ENCODE measurements at places on chromosomes 3 and 15.

DNA sequence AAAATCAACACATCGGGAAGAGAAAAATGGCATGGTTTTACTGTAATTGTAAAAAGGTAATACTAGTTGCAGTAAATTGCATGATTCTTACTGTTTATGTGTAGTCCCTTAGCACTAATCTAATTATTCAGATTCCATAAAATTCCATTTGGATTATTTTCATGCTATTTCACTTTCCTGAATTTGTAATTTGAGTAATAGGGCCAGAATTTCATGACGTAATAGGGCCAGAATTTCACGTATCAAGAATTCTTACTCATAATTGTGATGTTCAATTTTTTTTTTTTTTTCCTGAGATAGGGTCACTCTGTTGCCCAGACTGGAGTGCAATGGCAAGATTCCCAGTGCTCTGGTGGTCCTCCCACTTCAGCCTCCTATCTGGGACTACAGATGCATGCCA, 2.9 kb upstream of the U2SURP start:
- no peak for DNase-seq

DNA sequence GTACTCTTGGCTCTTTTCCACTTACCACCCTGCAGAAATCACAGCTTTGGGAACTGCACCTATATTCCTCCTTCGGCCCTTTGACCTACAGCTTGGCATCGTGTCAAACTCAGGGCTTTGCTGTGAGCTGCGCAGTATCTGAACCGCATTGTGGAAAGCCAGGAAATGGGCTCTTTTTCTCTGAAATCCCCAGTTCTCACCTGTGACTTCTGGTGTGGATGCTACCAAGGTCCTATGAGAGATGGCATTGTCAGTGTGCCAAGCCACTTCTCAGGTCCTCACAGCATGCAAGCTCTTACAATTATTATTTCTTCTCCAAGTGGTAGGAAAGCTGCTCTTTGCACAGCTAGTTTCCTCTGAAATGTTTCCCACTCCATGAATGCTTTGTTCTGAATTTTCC, 450.6 kb upstream of the TBL1XR1 start:
- no peak for DNase-seq

DNA sequence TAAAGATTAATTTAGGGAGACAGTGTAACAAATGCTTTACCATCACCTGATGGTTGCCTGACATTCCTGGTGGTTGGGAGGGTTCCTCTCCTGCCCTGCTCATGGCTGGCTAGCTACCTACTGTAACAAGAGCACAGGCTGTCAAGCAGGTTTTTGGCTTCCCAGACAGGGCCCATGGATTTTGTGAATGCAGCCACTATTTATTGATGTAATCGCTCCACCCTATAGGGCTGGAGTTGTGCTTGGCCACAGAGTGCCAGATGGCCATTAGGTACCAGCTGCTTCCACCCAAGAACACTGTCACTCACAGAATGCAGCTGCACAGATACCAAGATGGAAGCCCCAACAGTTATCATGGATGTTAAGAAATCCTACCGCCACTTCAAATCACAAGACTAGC, 31.0 kb upstream of the KLHL25 start:
- DNase-seq: no peak

DNA sequence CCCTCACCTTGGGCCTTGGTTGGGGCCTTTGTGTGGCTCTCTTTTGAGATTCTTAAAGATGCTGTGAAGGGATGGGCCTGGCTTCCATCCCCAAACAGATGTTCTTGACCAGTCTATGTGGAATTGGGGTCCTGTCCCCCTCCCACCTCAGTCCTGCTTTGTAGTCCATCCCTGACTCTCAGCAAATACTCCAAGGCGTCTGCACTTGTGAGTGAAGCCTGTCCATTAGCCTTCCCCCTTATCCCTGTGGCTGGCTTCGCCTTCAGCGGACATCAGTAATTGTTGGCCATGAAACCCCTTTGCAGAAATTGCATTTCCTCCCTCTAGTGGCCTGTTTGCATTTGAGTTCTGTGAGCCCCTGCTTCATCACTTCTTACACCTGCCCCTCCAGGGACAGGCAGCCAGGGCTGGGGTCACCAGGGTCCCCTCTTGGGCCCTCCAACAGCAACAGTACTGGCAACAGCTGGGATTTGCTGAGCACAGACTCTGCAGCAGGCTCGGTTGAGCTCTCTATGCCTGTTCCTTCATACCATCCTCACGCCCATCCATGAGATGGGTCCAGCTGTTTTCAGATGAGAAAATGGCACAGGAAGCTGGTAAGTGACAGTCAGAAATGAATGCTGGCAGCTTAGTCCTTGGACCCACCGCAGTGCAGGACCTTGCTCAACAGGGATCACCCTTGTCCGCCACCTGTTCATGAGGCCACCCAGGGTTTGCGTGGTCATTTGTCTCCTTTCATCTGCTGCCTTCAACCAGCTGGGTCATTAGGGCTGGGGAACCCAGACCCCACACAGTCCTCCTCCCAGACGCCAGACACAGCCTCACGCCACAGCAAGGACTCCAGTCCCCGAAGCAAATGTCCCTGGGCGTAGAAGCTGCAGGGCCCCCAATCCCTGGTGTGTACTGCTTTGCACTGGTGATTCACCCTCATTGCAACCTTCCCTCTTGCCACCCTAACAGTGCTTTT, 8.9 kb upstream of the LRRK1 start:
- peak; percentile 57 for DNase-seq

DNA sequence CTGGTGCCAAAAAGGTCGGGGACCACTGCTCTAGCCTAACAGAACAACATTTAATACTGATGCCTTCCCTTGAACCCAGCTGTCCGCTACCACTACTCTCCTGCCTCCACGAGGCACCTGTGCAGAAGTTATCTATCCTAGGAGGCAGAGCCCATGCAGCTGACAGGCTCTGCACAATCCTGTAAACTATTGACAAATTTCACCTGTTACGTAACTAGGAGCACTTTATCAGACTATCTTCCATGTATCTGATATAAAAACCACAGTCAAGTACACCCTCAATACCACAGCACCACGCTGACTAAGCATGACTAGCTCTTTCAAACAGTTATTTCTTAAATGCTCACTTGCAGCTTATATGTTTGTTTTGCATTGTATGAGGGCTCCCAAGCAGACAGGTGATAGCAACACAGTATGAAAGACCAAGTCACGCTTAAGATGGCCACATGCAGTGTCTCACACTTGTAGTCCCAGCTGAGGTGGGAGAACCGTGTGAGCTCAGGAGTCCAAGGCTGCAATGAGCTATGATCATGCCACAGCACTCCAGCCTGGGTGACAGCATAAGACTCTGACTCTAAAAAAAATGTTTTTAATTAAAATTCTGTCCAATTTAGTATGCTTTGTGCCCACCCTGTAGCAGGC, 4.5 kb upstream of the IL17RC start:
- DNase-seq: no peak

DNA sequence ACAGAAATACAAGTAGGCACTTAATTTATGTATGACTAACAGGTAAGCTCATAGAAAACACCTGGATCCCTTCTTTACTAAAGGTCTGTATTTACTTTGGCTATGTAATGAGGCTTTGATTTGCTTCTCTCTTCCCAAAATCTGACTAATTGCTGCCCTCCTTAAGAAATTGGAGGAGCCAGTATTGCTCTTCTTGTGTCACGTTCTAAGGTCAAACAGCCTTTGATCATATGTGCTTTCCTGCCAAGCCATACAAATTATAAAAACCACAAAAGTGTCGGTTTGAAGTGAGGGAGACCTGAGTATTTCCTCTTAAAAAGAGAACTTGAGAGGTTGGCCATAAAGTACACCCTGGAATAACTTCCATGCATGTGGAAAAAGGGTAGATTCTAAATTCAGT, 112.1 kb upstream of the MB21D2 start:
- no peak for DNase-seq

- no peak for DNase-seq
These were observed 39.4 kb upstream of the LMOD3 start for GRCh38 chr3:69161587-69162307.

DNA sequence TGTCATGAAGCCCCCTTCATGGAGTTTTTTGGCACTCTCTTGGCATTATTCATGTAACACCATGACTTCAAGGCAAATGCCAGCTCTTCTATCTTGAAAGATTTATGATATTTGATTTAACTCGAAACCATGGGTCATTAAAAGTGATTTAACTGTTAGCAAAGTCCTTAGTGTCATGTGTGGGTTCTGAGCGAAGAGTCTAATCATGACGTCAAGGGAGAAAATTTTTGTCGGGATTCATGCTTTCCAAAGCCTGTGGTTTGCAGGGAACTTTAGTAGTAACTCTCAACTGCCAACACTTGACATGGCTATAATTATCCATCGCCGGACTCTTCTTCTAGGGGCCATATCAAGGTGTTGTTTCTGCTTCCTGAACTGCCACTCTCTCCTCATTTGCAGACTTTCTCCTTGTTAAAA, 11.5 kb downstream of the GXYLT2 start:
- DNase-seq: no peak

DNA sequence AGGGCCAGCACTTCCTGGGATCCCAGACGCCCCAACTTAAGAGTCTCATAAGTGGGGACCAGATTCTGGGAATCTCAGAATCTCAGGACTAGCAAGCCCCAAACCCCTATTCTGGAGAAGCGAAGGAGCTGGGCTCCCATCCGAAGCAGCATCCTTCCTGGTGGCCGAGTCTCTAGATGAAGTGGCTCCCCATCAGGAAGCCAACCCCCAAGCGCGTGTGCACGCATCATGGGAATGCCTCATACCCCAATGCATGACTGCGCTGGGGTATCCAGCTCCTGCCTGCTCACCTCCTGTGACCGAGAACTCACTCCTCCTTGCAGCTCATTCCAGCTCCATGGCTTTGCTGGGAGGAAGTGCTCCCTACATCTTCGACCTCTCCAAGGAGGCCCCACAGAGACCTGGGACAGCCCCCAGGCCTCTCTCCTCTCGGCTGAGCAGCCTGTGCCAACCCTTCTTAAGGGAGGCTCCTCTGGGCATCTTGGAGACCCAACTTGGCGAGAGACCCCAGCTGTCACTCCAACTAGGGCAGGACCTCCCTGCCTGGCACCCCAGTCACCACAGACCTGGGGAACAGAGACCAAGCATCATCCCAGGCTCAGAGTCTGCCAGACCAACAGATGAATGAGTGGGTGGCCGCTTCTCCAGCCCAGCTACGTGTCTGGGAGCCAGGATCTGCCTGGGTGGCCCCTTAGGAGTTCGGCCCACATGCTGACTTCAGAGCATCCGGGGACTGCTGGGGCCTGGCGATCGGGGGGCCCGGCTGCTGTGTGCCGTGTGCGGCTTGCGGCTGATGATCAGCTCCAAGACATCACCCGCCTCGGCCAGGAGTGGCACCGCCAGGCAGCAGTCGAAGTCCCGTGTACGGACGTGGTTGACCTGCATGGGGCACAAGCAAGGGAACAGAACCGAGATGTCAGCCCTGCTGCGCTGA, 46.9 kb downstream of the GRIP2 start:
- DNase-seq: peak; percentile 48

DNA sequence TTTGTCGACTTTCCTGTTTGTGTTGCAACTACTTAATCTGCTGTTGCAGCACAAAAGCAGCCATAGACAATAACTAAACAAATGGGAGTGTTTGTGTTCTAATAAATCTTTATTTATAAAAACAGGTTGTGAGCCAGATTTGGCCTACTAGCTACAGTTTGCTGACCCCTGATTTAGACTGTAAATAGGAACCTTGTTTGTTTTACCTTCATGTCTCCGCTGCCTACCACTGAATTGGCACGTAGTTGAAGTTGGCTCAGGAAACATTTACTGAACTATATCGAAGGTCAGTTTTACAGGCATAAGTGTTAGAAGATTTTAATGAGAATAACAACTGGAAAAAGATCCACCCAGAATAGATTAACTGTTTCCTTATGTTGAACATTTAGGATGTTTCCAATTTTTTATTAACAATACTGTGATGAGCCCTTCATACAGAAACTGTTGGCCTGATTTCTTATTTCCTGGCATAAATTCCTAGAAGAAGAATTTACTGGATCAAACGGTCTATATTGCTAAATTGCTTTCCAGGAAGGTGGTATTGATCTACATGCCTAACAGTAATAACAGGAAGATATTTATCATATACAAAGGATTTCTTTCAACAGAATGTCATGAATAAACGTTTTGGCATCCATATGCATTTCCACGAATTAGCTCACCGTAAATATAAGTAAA, 156.2 kb upstream of the NR2E3 start:
- no peak for DNase-seq

DNA sequence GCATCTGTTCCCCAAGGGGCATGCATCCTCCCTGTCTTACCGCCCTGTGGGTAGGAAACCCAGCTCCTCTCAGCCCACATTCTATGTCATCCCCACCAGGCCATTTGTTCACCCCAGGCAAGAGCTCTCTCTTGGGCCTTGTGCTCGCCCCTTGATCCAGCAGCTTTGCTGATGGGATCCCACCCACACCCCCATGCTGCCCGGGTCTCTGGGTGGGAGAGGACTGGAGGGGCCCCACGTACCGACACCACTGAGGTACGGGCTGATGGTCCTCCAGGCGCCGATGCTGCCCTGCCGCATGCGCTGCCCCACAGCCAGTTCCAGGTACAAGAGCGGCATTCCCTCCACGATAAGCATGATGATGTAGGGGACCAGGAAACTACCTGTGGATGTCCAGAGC, 14.5 kb downstream of the SLC6A20 start:
- DNase-seq: no peak

DNA sequence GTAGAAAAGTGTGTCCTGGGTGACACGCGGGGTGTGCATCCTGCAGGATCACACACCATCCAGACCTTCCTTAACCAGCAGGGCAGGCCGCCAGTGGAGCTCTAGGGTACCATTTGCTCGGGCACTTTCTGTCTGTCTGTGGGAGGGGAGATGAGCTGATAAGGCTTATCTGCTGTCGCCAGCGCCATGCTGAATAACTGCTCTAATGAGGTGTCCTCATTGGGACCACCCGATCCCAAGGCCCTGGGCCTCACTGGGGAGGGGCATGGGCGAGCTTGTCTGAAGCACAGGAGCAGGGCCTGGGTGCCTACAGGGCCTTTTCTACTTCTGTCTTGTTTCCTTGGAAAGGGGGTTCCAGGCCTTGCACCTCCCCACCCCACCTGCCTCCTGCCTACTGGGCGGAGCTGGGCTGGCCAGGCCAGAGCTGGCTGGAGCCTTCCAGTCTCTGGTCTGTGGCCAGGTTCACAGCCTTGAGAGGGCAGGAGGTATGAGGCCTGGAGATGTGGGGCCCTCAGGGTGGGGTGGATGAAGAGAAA, 2.5 kb upstream of the GATA2 start:
- peak; percentile 54 for DNase-seq

- no peak for DNase-seq
These were observed 8.3 kb downstream of the AKAP13 start for GRCh38 chr15:85388566-85389305.

- DNase-seq: no peak
These were observed 4.5 kb downstream of the PLXNB1 start for GRCh38 chr3:48425281-48425812.

DNA sequence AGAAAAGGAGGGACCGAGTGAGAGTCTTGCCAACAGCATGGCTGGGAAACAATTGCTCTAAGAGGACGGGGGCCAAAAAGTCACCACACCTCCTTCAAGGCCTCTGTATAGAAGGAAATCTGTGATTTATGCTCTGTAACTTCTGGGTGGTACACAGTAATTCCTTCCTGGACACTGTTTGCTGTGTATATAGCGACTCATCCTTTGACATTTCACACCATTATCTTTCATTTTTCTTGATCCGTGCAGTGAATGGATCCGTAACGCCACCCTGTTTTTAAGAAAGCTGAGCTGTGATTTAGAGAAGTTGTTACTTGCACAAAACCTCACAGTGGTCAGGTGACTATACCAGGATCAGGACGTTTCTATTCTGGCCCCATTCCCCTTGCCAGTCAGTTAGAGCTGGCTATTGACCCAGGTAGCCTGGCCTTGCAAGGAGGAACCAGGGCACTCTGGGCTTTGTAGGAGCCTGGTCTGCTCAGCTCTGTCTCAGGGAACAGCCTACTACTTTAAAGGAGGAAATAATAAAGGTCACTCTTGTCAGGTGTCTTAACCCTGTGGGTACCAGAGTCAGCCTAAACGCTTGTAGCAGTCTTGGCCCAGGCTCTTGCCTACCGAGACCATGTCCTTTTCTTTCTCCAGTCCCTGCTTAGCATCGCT, 86.5 kb upstream of the MYZAP start:
- no peak for DNase-seq
